ENCODE measurements at places on chromosomes 4 and X.

DNA sequence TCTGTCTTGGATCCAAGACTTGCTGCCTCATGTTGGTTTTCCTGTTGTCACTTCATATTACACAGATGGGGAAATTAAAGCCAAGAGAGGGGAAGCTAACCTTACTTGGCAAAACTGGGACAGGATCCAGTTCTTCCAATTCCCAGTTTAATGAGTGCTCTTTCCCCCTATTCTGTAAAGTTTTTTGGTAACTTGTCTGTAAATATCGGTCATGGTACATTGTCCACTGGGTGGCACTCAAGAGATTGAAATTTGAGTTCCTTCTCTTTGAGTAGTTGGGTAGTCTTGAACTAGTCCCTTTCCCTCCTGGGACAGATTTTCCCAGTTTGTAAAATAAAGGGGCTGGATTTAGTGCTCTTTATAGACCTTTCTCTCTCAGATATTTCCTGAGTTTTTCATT, 12.4 kb upstream of the EOLA2 start:
- peak; percentile 28 for DNase-seq

DNA sequence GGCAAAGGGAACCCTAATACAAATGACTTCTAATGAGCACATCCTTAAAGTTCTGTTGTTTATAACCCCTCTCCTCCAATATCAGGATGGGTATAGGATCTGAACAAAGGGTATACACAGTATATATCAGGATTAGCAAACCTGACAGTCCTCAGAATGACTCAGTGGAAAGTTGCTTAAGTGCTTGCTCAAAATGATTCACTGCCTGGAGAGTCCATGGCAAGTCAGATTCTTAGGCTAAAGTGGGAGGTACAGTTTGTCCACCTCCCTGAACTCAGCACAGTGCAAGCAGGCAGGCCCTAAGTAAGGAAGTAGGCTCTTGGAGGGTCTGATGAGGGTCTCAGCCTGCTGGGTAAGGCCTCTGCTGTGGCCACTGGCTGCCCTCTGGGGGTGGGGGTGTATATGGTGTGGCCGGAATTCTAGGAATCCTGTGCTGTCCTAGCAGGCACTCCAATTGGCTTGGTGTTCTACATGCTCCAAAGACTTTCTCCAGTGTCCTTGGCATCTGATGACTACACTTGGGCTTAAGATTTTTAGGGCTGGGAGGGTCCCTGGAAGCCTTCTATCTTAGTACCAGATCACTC, 54.3 kb downstream of the CHRDL1 start:
- peak; percentile 49 for DNase-seq

DNA sequence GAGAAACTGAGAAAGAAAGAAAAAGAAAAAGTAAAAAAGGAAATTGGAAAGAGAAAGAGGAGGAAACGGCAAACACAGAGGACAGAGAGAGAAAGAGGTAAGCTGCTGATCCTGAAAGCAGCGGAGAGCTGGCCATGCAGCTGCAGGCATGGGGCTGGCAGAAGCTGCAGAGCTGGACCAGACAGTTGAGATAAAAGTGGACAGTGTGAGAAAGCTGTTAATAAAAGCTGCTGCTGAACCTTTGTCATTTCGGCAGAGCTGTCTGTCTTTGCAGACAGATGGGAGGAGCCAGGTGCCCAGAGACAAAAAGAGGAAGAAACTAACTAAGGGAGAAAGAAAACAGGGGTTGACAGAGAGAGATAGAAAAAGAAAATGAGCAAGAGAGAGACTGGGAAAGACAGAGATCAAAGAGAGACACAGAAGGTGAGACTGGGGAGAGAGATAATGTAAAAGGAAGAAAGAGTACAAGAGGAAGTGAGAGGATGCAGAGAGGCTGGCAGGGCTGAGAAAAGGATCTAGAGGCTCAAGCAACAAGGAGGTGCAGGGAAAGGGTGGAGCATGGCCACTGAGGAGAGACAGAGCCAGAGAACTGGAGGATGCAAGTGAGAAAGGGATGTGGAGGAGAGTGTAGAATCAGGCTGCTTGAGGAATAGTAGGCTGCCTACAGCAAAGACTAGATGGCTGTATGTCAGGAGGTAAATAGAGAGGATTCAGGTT, 376.8 kb upstream of the FGF16 start:
- DNase-seq = no peak

GRCh38 chrX:38044701-38045100, 38.3 kb downstream of the SYTL5 start:
- peak; percentile 19 for DNase-seq

- no peak for DNase-seq
Observed at GRCh38 chrX:32041181-32041580, 969.3 kb upstream of the FTHL17 start.

DNA sequence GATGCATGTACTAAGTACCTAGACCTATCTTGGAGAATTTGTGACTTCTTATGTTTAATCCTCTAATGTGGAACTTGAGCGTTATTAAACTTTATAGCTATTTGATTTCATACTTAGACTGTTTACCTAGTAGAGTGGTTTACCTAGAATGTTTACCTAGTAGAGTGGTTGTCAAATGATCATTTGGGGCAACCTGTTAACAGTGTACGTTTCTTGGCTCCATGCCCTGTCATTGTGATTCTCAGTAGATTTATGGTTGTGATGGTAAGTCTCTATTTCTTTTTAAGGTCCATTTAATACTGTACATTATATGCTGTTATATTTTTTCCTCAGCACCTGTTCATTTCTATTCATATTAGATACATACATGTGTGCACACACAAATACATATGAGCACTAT, 233.0 kb upstream of the MAD2L1 start:
- no peak for DNase-seq

- DNase-seq = no peak
Observed at GRCh38 chr4:19123681-19124080, 1102.1 kb upstream of the LCORL start.

GRCh38 chrX:16585486-16586376, 64.2 kb upstream of the S100G start:
- DNase-seq = peak; percentile 69

GRCh38 chr4:104719539-104720230, 225.0 kb upstream of the CXXC4 start:
- DNase-seq = no peak

GRCh38 chr4:99029018-99029735, 33.7 kb downstream of the METAP1 start:
- DNase-seq = no peak

DNA sequence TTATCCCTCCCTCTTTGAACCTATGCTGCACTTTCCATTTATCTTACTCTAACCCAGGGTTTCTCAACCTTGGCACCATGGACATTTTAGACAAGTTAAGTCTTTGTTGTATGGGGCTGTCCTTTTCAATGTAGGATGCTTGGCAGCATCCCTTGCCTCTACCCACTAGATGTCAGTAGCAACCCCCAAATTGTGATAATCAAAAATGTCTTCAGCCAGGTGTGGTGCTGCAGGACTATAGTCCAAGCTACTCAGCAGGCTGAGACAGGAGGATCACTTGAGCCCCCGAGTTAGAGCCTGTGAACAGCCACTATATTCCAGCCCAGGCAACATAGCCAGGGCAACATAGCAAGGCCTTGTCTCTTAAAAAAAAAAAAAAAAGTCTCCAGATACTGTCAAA, 7.0 kb downstream of the LRCH2 start:
- DNase-seq = peak; percentile 65

DNA sequence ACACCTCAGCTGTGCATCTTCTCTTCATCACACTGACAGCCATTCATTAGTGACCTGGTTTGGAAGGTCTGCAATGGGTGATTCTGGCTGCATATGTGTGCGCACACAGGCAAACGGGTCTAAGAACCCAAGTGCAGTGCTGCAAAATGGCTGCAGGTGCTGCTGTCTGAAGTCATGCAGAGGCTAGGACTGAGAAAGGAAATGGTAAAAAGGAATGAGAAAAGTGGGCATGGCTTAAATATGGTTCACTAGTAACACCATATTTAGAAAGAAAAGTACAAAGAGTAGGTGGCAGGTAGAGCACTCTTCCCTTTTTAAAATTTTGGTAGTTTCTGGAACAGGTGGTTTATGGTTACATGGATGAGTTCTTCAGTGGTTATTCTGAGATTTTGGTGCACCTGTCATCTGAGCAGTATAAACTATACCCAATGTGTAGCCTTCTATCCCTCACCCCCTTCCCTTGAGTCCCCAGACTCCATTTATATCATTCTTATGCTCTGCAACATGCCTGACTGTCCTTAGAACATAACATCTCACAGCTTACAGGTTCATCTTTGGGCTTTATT, 78.4 kb downstream of the CCNG2 start:
- no peak for DNase-seq

DNA sequence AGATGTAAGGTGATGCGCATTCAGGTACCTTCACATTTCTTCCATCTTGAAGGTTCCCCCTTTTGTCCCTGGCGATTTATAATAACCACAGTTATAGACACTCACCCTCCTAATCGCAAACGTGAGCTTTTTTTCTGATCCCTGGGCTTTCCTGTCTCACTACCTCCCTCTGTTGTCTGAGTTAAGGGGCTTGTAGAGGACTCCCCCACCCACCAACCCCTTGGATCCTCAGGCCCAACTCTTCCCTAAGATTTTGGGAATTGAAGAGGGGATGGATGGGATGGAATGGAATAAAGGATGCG, 1.4 kb downstream of the CNKSR2 start:
- peak; percentile 61 for DNase-seq

GRCh38 chr4:15479913-15480185, 10.2 kb downstream of the CC2D2A start:
- no peak for DNase-seq

- no peak for DNase-seq
Observed at GRCh38 chrX:72038016-72038415, 93.7 kb downstream of the RTL5 start.

GRCh38 chr4:102227388-102227787, 117.9 kb downstream of the SLC39A8 start:
- DNase-seq = no peak

- no peak for DNase-seq
Observed at GRCh38 chrX:22126327-22126726, 94.2 kb downstream of the PHEX start.

- peak; percentile 4 for DNase-seq
Observed at GRCh38 chrX:84219551-84219950, 31.6 kb upstream of the RPS6KA6 start.

GRCh38 chr4:24965627-24966026, 52.8 kb upstream of the CCDC149 start:
- DNase-seq = peak; percentile 81

- DNase-seq = no peak
Observed at GRCh38 chr4:68907788-68908700, 43.6 kb downstream of the UGT2A3 start.

DNA sequence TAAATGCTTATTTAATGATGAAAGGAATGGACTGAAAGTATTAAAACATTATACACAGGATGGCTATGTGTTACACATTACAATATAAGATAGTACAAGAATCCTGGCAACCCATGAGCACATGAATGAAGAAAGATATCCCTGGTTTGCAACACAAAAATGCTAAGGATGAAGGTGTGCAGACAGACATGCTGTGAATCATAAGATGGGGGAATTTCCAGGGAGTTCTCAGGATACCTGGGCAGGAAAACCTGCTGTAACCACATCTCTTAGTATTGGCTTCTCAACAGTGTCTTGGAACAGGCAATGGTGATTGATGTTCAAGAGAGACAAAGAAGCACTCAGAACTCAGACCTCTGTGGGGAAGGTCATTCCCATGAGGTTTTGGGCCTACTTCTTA, 23.9 kb upstream of the ANOS1 start:
- DNase-seq = no peak

DNA sequence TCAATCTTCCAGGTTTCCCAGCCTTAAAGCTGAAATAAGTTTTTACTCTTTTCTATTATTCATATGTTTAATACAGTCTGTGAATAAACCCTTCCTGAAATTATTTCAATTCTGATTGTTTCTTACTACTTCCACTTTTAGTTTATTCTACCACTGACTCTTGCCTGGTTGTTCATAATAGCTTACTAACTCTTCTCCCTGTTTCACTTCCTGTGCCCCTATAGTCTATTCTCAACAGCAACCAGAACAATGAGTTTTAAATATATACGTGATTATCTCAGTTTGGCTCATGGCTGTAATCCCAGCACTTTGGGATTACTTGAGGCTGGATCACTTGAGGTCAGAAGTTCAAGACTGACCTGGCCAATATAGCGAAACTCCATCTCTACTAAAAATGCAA, 408.0 kb upstream of the SPOCK3 start:
- DNase-seq = no peak

DNA sequence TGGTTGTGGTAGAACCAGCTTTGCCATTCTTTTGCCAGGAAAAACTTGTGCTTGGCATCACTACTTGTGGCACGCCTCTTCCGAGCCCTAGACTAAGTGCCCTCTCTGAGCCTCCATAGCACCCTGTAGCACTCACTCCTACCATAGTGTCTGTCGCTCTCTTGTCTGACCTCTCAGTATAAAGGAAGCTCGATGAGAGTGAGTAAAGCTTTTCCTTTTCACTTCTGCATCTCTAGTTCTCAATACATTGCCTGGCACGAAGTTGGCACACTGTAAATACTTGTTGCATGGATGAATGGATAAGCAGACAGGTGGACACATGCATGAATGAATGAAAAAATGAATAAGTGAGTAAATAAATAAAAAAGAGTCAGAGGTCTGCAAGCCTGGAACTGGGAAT, 48.3 kb downstream of the TLR10 start:
- no peak for DNase-seq

DNA sequence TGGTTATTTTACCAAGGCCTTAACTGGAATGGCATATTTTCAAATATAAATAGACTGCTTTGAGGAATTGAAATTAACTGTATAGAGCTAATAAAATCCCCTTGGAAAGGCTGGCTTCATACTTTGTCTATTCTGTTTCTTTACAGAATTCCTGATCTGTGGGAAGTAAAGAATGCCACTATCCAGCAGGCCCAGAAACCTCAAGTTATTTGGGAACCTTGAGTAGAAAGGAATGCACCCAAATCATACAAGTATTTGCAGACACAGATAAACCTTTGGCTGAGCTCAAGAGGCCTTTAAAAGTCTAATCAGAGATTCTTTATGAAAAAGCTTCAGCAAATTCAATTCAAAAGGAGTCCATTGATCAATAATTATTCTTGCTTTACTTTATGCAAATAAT, 975.7 kb upstream of the PABPC4L start:
- DNase-seq = peak; percentile 42

DNA sequence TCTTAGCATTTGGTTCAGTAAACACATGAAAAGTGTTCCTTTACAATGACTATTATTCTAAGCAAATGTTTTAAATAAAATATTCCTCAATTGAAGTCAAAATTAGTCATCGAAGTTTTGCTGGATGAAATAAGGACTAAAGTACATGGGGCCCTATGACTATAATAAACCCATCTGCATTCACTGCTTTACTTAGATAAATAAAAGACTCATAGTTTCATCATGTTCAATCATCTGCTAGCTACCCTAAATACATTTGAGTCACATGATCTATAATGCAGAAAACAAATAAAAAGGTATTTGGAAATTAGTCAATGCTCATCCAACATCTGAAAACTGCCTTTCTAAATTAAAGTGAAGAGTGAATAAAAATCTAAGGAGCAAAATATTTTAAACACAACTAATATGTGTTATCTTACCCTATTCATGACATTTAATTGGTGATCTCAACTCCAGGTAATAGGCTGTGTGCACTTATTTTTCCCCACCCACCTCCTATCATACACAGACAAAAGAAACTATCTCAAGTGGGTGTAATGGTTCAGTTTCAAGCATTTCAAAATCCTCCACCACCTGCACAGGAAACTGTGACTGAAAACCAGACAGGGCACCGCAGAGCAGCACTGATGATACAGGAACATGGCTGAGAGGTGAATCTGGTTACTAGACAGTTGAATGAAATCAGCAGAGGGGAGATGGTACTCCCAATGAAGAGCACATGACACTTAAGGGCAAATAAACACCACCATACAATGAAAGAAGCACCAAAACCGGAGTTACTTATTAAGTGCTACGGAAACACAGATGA, 78.6 kb downstream of the CAMK2D start:
- no peak for DNase-seq

Measured in mesendoderm (in vitro differentiated cells).